Endodermal cell (in vitro differentiated cells): ENCODE measurements at places on chromosomes 1 and 21. TPM values are rescaled to one million over a fixed set of nuclear protein-coding genes. Genes with fewer than 3 reads are reported as not detected.

DNA sequence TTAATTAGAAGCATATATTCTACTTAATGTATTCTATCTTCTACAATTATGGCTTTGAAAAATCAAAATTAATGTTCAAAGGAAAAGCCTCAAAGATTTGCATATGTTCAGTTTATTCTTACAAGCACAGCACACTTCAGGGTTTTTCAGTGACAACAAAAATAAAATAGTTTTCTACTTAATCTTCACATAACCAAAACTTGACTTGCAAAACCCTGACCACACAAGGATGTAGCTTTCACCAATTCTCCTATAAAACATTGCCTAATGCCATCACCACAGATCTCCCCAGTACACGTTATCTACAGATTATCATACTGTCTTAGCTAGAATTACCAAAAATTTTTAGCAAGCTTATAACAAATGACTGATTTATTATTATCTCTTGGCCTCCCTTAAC lies 23.3 kb downstream of the LPAR3 start:
- DNase-seq: no peak

GRCh38 chr1:47805921-47806361 lies 191.2 kb downstream of the TRABD2B start:
- no peak for DNase-seq

GRCh38 chr1:151199873-151200581 lies 1.7 kb downstream of the PIP5K1A start:
- DNase-seq: no peak

DNA sequence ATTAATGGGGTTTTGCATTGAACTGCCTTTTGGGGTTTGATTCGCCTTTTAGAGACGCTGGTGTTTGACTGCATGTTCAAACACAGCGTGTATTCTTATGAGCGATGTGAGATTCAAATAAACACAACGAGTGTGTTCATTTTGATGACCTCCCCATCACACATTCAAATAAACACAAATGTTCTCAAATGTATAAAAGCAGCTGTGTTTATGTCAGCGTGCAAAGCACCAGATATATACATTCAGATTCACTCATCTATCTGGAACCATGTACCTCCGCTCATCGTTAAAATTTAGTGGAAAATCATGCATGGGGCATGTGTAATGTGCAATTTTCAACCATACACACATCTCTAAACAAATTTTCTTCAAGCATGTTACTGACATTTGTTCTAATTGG lies 21.4 kb upstream of the LMO4 start:
- no peak for DNase-seq

The GBP2 gene
- total RNA-seq: 0.16 TPM in 1 of 3 replicates, not detected in the others

The SELENBP1 gene
- 29.6 to 41.4 TPM (median 39.2 TPM) in 3 replicates for total RNA-seq

The TRIM46 gene
- total RNA-seq: 7.1 to 11.3 TPM (median 8.9 TPM) in 3 replicates

The IRF6 gene
- 18.2 to 40.6 TPM (median 20.9 TPM) in 3 replicates for total RNA-seq

The ANKRD34A gene
- 1.4 to 4.8 TPM (median 2.7 TPM) in 3 replicates for total RNA-seq

The AK2 gene
- total RNA-seq: 114 and 117 TPM in 2 replicates
